SIG-M5 (cell line): ENCODE measurements at places on chromosomes 3 and 15.

- no peak for DNase-seq
Observed at GRCh38 chr3:46215810-46216414, 7.8 kb upstream of the CCR1 start.

DNA sequence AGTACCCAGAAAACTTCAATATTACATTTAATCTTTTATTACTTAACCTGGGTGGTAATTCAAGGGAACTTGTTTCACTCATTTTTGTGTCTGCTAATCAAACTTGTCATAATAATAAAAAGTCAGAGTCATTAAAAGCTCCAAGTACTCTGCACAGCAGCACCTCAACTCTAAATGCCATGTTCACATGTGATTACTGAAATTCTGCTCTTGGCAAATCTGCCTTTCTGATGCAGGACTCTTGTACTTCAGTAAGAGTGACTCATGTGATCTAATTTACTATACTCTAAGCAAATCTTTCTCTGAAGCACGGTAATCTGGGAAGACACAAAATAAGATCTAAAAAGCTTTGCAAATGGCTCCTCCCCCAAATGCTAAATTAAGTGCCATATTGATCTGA, 6.4 kb downstream of the ROBO1 start:
- no peak for DNase-seq

- no peak for DNase-seq
Observed at GRCh38 chr3:133488785-133489367, 84.6 kb upstream of the CDV3 start.

GRCh38 chr15:78739996-78740903, 71.0 kb downstream of the ADAMTS7 start:
- no peak for DNase-seq

GRCh38 chr3:12884186-12884680, 42.9 kb upstream of the RPL32 start:
- DNase-seq, result no peak

DNA sequence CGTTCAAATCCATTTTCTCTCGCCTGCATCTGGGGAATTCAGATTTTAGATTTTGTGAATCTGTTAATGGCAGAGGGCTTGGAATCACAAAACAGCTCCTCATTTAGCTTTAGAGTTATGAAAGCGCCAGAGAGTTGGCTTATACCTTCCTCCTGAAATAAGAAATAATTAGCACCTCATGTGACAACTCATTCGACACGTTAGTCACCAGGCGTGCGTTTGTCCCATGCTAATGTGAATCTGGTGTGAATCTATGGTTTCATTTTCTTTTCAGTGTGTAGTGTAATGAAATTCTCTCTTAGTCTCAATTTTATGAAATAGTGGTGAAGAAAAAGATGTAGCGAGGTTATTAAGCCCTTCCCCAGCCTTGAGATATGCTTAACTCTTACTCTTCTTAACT, 89.4 kb downstream of the EDEM1 start:
- no peak for DNase-seq

DNA sequence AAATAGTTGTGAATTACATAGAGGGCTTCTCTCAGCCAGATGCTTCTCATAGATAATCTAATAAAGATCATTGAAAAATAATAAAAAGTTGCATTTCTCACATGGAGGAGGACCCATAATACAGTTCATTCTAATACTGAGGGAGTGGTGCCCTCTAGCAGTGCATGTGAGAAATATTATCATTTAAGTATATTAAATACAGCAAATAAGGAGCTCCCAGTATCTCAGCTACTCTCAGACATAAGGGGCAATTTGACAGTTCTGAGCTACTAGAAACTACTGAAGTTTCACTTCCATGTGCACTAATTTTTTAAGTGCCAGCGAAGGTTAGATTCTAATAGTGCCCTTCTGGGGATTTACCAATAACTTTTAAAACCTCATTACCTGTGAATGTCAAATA, 188.3 kb downstream of the IL5RA start:
- no peak for DNase-seq

DNA sequence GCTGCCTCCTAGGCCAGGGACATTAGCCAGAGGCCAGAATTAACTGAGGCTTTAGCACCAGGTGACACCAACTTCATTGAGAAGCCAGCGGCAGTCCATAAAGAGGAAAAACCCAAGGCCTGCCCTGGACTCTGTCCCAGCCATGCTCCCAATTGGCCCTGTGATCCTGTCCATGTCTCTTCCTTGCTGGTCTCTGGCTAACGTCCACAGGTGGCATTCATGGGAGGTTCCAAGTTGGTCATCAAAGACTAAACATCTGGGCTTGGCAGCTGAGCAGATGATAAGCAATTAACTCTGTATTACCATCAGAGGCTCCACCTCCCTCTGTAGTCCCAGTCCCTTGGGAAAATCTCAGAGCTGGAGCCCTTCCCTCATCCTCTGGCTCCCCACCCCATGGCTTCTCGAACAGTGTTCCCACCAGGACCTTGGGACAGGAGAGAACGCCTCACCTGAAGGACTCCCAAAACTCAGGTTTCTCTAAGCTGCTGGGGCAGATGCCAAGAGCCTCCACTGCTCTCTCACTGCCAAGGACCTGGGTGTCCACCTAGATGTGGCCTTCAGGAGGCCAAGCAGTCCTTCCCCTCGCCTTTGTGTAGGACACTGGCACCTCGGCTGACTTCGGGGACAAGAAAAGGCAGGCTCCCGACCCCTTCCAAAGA, 40.4 kb downstream of the GOLGA6A start:
- DNase-seq, result no peak

- DNase-seq, result no peak
Observed at GRCh38 chr15:98039596-98039995, 79.1 kb downstream of the ARRDC4 start.

DNA sequence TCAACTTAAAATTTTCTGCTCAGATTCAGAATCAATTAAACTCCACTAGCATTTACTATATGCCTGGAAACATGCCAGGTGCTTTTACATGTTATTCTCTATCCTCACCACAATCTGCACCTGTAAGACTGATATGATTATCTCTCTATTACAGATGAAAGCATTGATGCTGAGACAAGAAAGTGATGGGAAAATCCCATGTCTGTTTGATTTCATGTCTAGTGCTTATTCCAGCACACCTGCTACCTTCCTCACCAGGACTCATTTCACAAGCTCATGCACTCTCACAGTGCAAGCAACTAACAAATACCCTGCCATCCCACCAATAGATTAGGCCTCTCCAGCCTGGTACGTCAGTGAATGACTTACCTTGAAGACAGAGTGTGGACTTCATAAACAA, 25.0 kb upstream of the BCL6 start:
- DNase-seq, result no peak

DNA sequence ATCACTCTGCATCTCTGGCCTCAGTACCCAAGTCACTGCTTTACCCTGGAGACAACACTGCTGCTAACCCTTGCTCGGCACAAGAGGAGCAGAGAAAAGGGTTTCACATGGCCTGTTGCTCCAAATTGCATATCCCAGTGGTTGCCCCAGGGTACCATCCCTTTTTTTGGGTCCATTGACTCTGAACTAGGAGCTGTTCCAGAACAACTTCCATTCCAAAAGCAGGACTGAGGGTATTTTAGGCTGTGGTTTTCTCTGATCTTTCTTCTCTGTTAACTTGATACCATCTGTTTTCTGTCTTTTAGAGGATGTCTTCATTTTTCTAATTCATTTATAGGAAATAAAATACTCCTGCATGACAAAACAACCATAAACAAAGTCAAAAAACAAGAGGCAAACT, 17.3 kb upstream of the RYK start:
- DNase-seq, result no peak

DNA sequence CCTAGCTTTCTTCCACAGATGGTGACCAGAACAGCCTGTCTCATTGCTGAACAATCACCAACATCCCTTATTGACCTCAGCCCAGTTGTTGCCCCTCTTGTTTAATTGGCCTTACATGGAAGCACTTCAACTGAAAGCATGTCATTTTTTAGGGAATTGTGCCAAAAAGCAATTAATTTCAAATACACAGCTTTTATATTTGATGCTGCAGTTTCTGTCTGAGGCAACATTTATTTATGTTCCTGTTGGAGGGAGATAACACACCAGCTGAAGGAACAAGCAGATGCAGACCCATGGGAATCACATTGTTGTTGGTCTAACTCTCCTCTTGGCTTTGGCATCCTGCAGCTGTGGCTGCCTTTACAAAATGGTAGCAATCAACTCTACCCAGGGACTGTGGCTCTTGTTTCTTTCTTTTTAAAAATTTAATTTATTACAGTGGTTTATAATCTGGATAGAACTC, 498.1 kb upstream of the RGMA start:
- DNase-seq, result no peak

- DNase-seq, result no peak
Observed at GRCh38 chr3:193872265-193872753, 263.6 kb upstream of the HES1 start.

DNA sequence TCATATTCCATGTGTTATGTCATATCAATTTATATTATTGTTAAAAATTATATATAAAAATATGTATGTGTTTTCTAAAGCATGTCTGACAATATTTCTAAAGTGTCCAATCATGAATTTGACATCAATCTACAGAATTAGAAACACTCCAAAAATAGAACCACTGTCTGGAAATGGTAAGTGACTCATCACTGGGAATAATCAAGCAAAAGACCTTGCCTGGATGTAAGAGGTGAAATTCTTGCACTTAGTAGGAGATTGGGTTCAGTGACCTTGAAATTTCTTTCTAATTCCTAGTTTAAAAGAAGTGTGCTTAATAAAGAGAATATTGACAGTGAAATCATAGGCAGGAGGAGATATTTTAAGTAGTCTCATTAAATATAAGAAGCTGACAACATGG, 188.8 kb downstream of the ZNF385D start:
- DNase-seq, result no peak

- DNase-seq, result no peak
Observed at GRCh38 chr3:64891021-64891420, 203.2 kb upstream of the ADAMTS9 start.

GRCh38 chr15:70533931-70534742, 229.2 kb downstream of the UACA start:
- no peak for DNase-seq

GRCh38 chr3:77464111-77464688, 424.3 kb downstream of the ROBO2 start:
- no peak for DNase-seq

DNA sequence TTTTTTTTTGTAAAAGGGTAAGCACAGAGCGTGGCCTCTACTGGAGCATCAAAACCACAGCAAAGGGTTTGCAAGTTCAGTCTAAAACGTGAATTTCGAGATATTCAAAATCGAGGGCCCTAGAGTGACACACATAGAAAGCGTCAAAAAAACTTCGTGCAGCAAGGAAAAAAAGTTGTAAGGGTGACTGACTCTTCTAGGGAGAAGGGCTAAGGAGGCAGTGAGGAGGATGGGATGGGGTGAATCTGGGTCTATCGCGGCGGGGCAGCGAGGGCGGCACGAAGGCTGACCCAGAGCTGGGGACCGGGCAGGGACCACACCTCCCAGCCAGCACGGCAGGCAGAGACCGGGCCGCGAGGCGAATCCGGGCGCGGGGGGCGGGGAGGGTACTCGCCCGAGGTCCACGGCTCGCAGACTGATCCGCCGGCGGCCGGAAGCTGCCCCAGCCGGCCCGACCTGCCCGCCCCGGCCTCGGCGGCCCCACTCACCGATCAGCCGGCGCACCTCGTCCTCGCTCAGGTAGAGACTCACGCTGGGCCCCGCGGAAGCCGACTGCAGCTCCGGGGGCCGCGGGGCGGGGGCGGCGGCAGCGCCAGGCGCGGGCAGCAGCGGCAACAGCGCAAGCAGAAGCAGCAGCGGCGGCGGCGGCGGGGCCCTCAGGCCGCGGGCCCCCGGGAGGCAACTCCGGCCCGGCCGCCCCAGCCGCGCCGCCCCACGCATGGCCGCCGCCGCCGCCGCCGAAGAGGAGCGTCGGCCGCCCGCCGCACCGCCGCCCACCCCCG, 533 bp downstream of the RYK start:
- DNase-seq, result no peak

GRCh38 chr3:61057464-61057863, 193.8 kb downstream of the FHIT start:
- no peak for DNase-seq

GRCh38 chr3:155079746-155080487, at the start of gene MME:
TSS of gene MME (plus strand) at chr3:155080319. CDS start at chr3:155084168, 3,849 bp downstream.
- no peak for DNase-seq

DNA sequence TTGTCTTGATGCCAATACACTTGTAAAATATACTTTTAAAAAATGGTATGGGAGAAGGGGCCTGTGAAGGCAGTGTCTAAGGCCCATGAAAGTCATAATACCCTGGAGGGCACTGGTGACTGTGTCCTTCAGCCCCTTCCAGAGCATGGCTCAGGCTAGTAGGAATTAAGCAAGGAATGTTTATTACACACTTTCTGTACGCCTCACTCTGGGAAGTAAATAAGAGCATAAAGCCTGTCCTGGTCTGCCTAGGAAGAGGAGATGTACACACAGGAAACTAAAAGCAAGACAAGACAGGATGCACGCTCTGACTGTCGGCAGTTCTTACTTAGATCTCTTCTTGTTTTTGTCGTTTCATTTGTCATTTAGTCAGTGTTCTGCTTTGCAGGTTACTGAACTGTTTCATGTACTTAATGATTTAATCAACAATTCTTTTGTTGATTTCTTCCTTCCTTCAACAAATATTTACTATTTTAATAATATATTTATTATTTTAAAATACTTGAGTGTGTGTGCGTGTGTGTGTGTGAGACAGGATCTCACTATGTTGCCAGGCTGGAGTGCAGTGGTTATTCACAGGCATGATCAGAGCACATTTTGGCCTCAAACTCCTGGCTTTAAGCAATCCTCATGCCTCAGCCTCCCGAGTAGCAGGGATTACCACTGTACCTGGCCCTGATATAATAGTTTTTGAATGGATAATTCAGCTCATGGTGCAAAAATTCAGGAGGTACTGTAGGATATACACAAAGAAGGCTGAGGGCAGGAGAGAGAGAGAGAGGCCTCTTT, 9.0 kb upstream of the SMAD6 start:
- no peak for DNase-seq

DNA sequence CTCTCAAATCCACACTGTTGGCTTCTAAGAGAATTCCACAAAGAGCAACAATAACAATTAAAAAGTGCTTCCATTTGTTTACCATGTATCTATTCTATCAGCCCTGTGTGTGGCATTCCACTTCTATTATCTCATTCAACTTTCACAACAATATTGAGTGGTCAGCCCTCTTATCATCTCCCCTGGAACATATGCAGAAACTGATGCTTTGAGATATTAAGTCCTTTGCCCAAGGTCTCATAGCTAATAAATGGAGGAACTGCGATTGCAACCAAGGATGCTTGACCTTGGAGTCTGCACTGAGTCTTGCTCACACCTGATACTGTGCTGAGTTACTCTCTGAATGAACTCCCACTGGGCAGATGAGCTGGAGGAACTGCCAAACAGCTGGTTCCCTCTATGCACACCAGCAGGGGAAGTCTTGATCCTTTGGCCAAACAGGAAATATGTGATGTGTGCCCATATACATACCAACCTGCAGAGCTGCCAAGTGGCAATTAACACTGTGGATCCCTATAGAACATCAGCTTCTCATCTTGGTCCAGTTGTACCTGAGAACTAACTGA, 144.7 kb upstream of the WNT5A start:
- DNase-seq, result no peak

GRCh38 chr15:71434774-71435173, 319.5 kb downstream of the THSD4 start:
- no peak for DNase-seq
